B cell (primary cell): ENCODE measurements at places on chromosomes 2 and 18.

- DNase-seq, result no peak
These were observed 36.6 kb upstream of the DSC1 start for GRCh38 chr18:31199190-31199769.

GRCh38 chr2:146721486-146721885, 1123.3 kb upstream of the ACVR2A start:
- no peak for DNase-seq

- DNase-seq, result no peak
These were observed 63.1 kb downstream of the CYP26B1 start for GRCh38 chr2:72084584-72084976.

DNA sequence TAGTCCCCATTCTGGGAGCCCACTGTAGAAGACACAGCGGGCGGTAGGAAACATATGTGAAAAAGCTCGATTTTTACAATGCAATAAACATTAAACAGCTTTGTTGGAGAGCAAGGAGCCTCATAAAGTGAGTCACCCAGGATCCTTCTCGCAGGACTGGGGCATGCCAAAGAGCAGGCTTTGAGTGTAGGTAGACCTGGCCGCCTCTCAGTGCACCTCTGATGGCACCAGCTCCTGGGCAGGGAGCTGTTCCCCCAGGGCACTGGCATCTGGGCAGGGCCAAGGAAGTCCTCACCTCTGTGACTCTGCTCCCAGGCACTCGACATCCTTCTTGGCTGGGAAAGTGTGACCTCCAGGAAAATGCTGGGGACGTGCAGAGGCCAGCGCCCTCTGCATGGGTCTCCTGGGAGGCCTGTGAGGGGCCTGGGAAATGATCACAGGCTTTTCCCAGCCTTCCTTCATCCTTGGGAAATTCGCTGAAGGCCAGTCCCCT, 94.2 kb downstream of the POLR1A start:
- DNase-seq, result no peak

DNA sequence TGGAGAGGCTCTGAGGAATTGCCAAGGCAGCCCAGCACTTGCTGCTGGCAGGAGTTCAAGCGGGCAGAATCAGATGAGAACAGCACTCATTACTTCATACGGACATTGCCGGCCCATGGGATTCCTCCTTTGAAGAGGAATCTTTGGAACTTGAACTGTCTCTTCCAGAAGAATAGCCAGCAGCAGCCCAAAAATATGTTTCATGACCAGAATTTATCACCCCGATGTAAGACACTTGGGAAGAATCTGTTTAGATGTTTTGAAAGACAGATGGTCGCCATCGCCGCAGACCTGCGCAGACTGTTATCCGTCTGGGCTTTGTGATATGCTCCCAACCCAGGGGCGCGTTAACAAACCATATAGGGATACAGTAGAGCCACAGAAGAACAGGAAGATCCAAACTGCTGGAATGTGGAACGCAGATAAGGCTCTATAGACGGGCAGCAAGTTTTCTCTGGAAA, 3.7 kb upstream of the ADI1 start:
- DNase-seq, result no peak

DNA sequence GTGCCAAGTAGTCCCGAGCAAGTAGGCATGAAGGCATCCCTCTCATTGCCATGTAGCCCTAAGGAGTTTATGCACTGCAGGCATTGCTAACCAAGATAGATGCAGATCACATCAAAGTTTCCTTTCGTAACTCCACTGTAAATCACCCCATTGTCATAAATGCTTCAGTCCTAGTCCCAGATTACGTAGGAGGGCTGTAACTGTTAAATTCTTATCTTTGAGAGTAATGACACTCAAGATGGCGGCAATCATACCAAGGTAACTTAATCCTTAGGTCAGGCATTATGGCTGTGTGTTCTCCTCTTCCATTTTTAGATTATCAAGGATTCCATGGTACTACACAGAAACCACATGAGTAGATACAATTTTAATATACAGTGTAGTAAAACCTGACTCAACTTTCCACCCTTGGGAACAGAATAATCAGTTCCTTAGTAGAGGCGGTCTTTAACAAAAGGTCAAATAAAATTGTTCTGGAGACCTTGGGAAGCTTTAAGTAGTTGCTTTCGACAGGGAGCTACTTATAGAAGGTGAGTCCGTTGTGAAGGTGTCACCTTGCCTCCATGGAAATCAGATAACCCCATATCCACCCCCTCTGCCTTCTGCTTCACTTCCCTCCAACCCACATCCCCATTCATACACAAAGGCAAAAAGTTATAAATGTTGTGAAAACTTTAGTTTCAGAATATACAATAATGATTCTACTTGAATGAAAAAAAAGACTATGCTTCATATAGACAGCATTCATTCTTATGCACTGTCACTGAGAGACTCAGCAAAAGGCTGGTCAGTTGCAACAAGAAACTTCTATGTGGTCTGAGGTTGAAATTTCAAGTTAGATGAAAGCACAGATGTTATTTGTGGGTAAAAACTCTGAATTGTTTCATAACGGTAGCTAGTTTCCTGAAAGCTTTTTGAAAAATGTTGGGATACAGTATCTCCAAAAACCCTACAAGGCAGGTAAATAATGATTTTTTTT, 64.8 kb upstream of the GALNT5 start:
- DNase-seq, result no peak

GRCh38 chr2:181627545-181627944, 29.4 kb downstream of the CERKL start:
- no peak for DNase-seq

- DNase-seq, result no peak
These were observed 162.4 kb downstream of the LRP1B start for GRCh38 chr2:141968433-141968832.

DNA sequence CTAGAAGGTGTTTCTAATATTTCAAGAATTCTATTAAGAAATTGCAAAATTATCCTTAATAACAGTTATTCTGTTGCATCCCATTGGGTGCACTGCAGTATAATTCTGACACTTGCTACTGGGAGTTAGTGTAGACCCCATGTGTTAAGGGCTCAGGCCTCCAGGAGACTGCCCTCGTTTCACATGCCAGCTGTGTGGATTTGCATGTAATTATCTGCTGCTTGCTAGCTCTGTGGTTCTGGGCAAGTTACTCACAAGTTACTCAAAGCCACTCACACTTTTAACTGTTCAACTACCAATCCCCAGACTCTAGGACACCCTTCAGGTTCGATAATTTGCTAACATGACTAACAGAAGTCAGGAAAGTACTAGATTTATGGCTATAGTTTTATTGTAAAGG, 38.6 kb downstream of the ST6GAL2 start:
- no peak for DNase-seq

- DNase-seq, result no peak
These were observed 105.1 kb upstream of the RGPD4 start for GRCh38 chr2:107721586-107721985.

GRCh38 chr2:139293992-139294548, 513.9 kb upstream of the NXPH2 start:
- DNase-seq, result no peak

GRCh38 chr2:178863856-178864620, 56.8 kb upstream of the TTN start:
- no peak for DNase-seq

DNA sequence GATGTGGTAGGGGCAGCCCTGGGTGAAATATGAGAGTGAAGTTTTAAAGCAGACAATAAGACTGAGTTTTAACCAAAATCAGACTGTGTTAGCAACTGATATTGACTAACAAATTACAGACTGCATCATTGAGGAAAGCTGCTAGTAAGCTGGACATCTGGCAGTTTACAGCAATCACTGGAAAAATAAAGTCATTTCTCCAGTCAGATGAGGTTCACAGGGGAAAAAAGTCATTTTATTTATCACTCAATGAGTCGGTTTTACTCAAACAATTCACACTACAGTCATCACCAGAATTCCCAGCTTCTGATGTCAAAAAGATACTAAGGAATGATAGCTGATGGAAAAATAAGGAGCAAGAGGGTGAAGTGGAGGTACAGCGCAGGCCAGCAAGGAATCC, 10.5 kb upstream of the TMEM177 start:
- DNase-seq, result no peak

DNA sequence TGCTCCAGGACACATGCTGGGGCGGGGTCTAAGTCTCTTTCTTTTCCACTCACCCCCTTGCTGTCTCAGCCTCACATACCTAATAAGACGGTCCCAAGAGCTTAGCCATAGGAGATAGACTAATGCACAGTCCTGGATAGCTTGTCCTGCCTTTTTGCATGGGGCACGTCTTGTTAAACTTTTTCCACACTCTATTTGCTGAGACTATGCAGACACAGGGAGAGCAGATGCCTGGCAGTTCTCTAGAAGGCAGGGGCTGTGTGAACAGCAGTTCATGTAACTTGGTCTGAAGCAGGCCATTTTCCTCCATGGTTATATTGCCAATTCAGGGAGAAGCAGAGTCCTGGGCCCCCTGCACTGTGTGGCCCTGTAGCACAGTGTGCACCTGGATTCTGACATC, 142.1 kb downstream of the SEPTIN10 start:
- DNase-seq, result no peak

DNA sequence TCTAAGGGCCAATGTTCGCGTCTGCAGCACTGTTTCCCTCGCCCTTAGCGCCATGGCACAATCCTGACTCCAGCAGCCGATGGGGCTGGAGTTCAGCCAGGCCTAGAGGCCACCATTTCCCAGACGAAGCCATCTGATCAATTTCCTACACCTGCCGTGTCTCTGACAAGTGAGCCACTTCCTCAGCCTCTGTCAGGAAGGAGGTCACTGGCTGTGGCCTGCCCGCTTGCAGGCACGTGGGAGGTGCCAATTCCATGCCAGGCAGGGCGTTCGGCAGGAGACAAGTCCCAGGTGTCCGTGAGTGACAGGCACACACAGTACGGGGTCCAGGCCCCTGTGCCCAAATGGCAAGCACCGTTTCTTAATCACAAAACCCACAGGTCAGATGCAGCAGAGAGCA, 234.5 kb downstream of the TWIST2 start:
- no peak for DNase-seq

GRCh38 chr2:120953066-120953756, 217.5 kb downstream of the GLI2 start:
- DNase-seq, result no peak

DNA sequence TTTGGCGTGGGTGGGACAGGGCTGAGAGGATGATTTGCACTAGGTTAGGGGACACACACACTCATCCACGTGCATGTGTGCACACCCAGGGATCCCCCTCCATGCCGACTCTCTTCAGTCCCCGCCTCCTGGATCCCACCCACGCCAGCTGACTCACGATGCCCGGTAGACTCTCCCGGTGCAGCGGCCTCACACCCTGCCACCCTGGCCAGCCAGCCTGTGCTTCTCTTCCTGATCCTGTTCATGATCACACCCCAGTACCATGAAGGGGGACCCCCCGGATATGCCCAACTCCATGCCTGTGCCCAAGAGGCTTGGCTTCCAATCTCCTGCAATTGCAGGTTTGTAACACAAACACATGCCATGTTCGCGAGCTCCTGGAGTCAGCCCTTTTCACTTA, 157.8 kb upstream of the HDAC4 start:
- no peak for DNase-seq

DNA sequence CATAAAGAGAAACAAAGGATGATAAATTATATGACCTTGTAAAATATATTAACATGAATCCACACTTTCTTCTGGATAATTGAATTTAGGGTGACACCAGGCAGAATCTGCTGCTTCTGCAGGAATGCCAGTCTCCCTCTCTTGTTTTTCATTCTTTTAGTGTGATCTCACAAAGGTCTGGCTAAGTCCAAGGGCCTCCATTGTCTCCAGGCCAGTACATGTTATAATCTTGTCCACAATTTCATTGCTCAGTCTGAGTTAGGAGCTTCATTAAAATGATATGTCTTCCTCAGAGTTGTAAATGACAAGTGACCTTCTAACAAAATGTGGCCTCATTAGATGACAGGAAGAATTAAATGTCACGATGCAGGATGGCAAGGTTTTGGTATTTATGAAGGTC, 110.2 kb downstream of the APOB start:
- DNase-seq, result no peak

DNA sequence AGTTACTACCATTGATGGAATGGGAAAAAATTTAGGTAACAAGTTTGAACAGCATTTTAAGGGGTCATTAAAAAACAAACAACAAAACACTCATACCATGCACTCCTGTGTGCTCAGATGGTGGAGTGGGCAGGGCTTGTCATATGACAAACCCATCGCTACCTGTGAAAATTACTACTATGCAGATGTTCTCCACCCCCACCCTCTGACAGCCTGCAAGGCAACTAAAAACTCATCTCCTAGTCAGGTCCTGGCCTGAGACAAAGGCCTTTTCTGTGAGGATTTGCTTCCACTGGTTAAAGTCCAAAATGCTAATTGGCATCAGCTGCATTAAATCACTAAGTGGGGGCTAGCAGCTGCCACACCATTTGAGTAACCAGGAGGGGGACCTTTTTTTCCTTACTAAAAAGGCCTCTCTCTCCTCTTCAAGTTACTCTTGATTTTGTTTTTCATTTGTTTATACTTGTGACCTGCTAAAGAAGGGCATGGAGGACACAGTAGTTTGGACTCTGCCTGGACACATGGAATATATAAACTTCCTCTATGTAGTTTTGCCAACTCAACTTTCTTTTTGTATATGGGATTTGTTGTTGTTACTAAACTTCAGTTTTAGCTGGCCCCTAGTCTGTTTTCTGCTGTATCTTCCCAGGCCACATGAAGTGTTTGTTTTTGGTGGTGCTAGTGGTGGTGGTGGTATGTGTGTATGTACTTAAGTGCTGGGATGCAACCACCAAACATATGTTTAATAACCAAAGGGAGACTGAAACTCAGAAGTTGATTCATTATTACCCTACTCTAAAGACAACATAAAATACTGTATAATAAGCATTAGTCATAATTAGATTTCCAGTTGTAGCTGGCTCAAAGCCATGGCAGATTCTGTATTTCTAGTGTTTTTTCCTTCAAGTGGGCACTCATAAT, 121.3 kb downstream of the MAP4K4 start:
- DNase-seq, result no peak

DNA sequence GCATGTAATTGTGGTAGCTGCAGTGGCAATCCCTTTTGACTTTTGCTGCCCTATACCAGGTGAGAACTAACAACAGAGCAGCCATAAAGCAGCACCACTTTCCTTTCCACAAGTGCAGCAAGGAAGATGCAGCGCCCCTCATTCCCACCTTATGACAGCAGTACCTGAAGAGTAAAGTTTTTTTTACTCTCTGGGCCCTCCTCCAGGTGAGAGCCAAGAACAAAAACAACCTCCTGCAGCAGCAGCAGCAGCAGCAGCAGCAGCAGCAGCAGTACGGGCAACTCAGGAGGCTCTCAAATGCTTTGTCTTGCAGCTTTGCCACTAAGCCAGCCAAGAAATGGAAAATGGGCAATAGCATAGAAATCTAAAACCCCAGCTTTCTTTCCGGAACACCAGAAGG, 397.5 kb downstream of the FIGN start:
- DNase-seq, result no peak

GRCh38 chr2:37471994-37472393, 127.6 kb downstream of the QPCT start:
- no peak for DNase-seq

GRCh38 chr2:16262526-16263178, 322.3 kb downstream of the MYCN start:
- DNase-seq, result no peak

GRCh38 chr18:34990597-34990996, 50.6 kb upstream of the MAPRE2 start:
- DNase-seq, result no peak
